ENCODE measurements at places on chromosomes 13 and 19.

GRCh38 chr19:3762130-3762473 is 380 bp upstream of the MRPL54 start:
- DNase-seq, result no peak

DNA sequence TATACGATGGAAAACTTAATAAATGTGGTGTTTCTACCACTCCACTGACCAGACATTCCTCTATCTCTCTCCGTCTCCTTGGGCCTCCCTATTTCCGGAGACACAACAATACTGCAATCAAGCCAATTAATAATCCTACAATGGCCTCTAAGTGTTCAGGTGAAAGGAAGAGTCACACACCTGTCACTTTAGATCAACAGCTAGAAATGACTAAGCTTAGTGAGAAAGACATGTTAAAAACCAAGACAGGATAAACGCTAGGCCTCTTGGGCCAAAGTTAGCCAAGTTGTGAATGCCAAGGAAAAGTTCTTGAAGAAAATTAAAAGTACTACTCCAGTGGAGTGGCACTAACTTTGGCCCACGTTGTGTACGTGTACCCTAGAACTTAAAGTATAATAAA is 22.5 kb downstream of the ZDHHC20 start:
- no peak for DNase-seq

DNA sequence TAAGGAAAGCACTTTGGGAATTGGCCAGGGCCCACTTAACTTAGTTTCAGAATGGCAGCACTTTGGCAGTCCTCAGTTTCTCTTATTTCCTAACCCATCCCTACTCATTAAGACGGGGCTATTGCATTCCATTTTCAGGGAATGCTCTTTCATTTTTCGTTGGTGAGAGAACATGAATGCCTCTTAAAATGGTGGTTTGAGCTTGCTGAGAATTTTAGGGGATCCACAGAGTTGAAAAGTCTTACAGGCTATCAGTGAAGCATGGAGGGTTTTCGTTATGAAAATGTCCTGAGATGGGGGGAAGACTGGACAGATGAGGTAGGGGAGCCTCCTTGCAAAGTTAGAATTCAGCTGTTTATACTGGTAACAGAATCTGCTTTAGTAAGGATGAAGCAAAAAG is 71.4 kb downstream of the LRCH1 start:
- no peak for DNase-seq

- no peak for DNase-seq
Measured at GRCh38 chr13:45336025-45336800, 4.8 kb downstream of the TPT1 start.

GRCh38 chr13:21310220-21310619 is 133.8 kb downstream of the MRPL57 start:
- no peak for DNase-seq

DNA sequence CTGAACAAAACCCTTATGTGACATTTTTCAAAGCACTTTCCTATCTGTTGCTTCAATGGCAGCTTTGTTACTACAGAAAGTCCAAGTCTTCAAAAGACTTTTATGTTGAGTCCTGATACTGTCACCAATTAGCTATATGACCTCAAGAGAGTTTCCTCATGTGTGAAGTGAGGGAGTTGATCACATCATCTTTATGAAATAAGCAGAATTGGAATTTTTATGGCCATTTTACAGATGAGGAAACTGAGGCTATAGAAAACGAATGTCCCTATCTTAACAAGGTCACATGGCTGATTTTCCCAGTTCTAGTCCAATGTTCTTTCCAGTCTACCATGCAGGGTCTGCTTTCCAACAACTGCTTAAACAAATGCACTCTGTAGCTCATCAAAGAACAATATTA is 2.6 kb downstream of the TNFRSF19 start:
- no peak for DNase-seq

- DNase-seq, result no peak
Measured at GRCh38 chr13:107712145-107712860, 503.0 kb downstream of the LIG4 start.

- peak; percentile 59 for DNase-seq
Measured at GRCh38 chr19:41934849-41935374, 6.7 kb upstream of the ERFL start.

GRCh38 chr19:12792853-12793289 is 1.6 kb downstream of the JUNB start:
- no peak for DNase-seq

DNA sequence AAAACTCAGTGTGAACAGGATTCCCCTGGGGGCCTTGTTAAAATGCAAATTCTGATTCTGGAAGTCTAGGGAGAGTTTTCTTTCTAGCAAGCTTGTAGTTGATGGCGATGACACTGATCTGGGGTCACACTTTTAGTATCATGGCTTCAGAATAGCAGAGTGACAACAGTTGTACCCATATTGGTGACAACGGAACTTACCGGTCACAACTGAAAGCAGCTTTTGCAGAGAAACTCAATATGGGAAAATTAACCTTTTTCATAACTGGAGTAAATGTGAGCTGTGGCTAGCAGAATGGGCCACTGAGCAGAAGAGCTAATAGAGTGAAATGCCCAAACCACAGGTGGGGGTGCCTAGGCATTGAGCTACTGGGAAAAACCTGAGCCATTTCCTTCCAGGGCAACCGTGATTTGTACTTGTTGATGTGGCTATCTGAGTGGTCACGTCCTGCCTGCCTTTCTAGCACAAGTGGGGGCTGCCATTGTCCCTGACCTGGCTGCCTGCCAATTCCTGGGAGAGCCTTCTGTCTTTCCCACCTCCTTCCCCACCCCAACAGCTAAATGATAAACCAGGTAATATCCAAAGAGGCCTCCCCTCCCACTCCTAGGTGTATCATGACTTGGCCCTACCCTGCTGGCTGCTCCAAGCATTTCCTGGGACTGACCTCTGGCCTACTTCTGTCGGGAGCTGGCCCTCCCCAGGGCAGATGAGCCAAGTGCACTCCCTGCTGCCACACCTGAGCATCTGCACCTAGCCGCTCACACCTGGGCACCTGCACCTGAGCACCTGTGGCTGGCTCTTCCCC is 1.7 kb upstream of the SLC10A2 start:
- no peak for DNase-seq

DNA sequence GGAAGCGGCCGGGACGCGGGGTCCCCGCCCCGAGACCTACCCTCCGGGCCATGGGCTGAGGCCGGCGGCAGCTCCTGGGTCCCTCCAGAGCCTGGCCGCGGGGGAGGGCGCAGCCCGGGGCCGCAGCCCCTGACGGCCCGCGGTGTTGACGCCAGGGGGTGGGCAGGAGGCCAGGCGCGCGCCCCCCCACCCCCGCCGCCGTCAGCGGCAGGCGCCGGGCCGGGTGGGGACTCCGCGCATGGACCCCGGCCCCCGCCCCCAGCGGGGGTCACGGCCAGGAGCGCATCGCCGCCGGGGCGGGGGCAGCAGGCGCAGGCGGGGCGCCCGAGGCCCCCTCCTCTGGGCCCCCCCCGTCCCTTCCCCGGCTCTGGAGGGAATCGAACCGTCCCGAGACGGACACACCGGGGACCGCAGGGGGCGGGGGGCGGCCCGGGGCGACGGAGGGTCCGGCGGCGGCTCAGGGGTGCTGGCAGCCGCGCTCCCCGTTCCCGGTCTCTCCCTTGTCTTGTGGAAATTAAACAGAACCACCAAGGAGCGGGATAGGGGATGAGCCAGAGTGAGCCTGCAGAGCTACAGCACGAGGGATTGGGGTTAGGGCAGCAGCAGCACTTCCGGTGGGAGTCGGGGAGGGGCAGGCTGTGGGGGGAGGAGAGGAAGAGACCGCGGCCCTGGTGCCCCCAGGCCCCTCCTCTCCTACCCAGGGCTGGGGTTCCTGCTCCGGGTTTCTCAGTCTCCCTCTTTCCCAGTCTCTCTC is at the start of gene MEIS3:
TSS of gene MEIS3 (minus strand) at position 498 of the 754 bp plus-strand sequence. CDS start at position 52, 446 bp downstream.
- no peak for DNase-seq

DNA sequence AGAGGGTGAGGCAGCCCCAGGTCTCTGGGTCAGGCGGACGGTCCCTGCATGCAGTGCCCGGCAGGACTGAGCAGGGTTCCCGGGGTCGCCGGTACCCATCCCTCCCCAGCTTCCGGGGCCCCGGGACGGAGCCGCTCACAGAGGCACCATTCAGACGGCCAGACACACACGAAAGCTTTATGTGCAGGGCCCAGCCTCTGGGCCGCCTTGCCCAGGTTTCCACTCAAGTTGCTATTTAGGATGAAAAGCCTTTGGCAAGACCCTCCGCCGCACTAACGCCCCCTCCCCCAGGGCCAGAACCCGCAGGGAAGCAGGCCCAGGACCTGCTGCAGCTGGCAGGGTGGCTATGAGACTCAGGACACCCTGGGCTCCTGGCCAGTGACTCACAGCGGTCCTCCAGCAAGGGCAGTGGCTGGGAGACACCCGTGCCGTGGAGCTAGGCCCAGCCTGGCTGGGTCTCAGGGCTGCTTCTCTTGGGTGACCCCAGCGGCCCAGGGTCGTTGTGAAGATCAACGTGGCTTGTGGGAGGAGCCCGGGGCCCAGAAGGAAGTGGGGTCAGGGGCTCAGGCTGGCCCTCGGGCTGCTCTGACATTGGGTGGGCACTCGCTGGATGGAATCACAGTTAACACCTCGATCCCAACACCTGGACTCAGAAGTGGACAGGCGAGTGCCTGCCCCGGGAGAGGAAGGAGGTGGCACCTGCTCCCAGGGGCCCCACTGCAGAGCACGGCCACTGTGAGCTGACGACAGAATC is 4.8 kb downstream of the C19orf25 start:
- no peak for DNase-seq

- DNase-seq, result no peak
Measured at GRCh38 chr19:46881092-46881491, 20.3 kb downstream of the ARHGAP35 start.

GRCh38 chr19:49506575-49507105 is 5.8 kb upstream of the FCGRT start:
- peak; percentile 70 for DNase-seq

Data from stimulated activated CD4-positive, alpha-beta T cell treated with anti-CD3 and anti-CD28 coated beads, TNF-alpha, amount 100 ng/mL, for 1 hour (primary cell).